ENCODE measurements at places on chromosomes 16 and 17.

GRCh38 chr17:72696156-72696555 lies 396.3 kb downstream of the SLC39A11 start:
- DNase-seq, result no peak

GRCh38 chr16:2366660-2367309 lies 26.3 kb upstream of the ABCA3 start:
- DNase-seq, result no peak

- DNase-seq, result peak; percentile 20
Observed at GRCh38 chr16:57299009-57299718, 14.7 kb upstream of the PLLP start.

DNA sequence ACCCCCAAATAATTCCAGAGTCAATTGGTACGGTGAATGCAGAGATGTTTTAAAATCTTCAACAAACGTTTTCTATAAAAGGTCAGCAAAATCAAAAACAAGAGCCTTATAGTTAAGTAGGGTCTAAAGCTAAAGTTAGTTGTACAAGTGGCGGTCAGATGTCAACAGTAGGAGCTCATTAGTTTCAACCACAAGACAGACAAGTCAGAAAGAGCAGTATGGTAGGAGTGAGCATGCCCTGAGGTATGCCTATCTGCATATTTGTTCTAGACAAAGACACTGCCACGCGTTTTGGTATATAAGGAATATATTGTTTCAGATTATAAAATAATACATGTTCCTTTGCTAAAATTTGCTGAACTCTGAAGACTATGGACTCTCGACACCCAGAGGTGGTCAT lies 431.5 kb upstream of the KIF2B start:
- DNase-seq, result no peak

GRCh38 chr16:23334457-23334853 lies 32.4 kb downstream of the SCNN1B start:
- no peak for DNase-seq

Measured in AG04450 (cell line).